ENCODE measurements at places on chromosomes 12 and 14. TPM values are rescaled to one million over a fixed set of nuclear protein-coding genes. Genes with fewer than 3 reads are reported as not detected.

GALNT9 gene
- 0.20 TPM for total RNA-seq

B3GNT4 gene
- total RNA-seq = 0.59 TPM

DNA sequence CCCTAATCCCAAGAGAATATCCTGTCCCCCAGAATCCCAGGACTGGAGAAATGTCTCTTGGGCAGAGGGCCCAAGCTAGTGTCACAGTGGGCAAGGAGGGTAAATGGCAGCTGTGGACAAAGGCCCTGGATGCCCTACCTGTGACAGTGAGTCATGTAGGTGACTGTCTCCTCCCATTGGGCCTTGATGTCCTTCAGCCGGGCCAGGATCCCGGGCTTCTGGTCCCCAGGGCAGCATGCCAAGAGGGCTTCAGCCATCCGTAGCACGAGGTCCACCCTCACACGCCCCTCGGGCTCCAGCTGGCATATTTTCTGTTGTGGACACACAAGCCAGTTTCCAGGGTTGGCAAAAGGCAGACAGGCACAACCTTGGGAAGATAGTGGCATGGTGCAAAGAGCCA is 48.8 kb downstream of the SYNE3 start:
- DNase-seq = no peak

GRCh38 chr12:15777355-15778012 is 11.7 kb downstream of the EPS8 start:
- DNase-seq = no peak

GRCh38 chr12:1573960-1574864 is 20.2 kb downstream of the FBXL14 start:
- DNase-seq = no peak

GRCh38 chr14:37622231-37622923 is 26.9 kb downstream of the TTC6 start:
- DNase-seq = no peak

GRCh38 chr12:111215881-111216280 is 153.0 kb downstream of the PHETA1 start:
- DNase-seq = no peak

All from skin of body (tissue), 3 donors.